ENCODE measurements at places on chromosomes 6 and 20.

- DNase-seq, result no peak
Measured at GRCh38 chr20:46895906-46896242, 1.2 kb downstream of the EYA2 start.

DNA sequence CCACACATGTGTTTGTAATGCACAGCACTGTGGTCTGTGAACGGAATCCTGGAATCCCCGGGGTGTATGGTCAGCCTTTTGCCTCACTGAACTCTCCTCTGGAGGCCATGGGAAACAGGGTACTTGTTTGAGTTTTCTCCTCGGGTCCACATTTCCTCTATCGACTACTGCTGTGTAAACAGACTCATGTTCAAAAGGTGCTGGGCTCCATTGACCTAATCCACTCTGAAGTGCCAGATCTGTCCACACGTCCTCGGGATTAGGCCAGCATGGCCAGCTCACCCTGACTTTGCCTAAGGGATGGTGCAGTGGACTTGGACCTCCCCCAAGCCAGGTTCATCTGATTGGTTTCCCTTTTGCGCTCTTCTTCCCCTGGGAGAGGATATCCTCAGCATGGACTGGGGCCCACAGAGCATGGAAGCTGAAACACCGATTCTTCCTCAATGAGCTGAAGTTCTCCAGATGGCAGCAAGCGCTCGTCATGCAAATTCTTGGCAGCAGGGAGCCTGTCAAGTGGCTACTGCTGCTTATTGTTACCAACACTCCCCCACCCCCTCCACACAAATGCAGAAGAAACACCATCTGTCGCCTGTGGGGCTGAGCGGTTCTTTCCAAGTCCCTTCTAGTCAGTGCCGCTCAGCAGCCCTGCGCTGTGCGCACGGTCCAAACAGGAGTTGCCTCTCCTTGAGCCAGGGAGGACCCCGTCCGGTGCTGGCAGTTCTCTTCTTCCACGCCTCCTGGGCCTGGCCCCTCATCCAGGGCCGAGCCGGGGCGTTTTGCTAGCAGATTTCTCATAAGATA, 292.6 kb upstream of the MARCKS start:
- DNase-seq, result no peak

GRCh38 chr6:40148882-40149573, 214.8 kb upstream of the MOCS1 start:
- no peak for DNase-seq

DNA sequence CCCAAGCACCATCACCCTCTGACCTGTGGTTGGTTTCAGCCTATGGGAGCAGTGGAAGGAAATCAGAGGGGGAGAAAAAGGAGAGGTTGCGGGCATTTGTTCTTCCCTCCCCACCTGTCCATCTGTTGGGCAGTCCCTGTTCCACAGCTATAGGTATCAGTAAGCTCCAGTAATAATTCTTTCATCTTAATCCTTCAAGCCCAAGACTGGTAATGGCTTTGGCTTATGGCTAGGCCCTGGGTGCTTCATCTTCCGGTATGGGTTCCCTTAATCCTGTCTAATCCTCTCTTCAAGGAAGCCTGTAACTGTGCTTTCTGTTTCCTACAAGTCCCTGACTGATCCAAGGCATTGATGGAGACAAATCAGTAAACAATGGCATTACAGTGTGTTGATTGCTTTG, 42.2 kb upstream of the STK35 start:
- no peak for DNase-seq

DNA sequence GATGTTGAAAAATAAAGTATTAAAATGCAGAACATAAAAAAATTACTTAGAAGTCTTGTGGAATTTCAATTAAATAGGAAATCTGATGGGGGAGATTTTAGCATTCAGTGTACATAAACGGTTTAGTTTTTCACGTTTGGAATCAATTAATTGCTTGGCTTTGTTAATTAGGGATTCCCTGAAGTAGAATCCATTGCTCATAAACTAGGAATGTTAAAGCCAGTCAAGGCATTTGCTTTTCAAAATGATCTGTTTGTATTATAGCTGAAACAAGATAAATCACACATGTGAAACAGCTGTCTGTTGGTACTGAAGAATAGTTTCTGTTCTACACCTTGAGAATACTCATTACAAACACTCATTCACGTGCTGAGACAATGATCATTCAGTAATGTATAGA, 297.9 kb downstream of the TBC1D7 start:
- no peak for DNase-seq

GRCh38 chr6:66735106-66735890, 1028.3 kb upstream of the EYS start:
- DNase-seq, result no peak

DNA sequence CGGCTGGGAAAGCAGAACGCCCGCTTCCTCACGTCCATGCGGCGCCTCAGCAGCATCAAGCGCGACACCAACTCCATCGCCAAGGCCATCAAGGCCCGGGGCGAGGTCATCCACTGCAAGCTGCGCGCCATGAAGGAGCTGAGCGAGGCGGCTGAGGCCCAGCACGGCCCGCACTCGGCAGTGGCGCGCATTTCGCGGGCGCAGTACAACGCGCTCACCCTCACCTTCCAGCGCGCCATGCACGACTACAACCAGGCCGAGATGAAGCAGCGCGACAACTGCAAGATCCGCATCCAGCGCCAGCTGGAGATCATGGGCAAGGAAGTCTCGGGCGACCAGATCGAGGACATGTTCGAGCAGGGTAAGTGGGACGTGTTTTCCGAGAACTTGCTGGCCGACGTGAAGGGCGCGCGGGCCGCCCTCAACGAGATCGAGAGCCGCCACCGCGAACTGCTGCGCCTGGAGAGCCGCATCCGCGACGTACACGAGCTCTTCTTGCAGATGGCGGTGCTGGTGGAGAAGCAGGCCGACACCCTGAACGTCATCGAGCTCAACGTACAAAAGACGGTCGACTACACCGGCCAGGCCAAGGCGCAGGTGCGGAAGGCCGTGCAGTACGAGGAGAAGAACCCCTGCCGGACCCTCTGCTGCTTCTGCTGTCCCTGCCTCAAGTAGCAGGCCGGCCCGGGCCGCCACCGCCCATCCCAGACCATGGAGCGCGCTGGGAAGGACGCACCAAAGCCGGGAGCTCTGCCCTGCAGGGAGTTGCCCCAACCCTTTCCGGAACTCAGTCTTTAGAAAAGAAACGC, 36.7 kb downstream of the STX11 start:
- no peak for DNase-seq

DNA sequence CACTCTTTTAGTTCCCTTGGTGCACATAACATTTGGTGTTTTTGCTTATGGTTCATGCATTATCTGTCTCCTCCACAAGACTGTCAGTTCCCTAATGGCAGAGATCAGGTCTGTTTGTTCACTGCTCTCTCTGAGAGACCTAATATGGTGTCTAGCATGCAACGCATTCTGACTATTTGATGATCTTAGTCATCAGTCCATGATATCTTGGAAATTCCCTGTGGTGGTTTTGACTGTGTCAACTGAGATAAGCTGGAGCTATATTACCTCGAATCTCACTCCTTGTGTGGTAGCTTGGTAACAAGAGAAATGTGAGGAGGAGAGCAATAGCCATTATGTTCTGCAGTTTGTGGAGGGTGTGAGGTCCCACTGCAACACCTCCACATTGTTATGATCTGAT, 229.8 kb downstream of the FRK start:
- DNase-seq, result no peak

DNA sequence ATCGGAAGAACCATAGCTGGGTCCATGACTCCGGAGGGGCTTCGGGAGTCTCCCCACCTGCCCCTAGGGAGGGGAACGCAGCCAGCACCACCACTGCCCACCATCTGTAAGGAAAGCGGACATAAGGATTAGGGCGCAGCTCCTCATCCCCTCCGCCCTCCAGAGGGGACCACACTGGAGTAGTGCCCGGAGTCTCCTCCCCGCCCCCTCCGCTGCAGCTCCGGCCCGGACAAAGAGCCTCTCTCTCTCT, 628 bp downstream of the SLC35B2 start:
- DNase-seq, result no peak
